ENCODE measurements at places on chromosomes 11 and 22.

- no peak for DNase-seq
Observed at GRCh38 chr11:68950270-68950669, 30.5 kb downstream of the MRGPRD start.

GRCh38 chr11:57071829-57072228 lies 83.1 kb downstream of the OR5AK2 start:
- no peak for DNase-seq

GRCh38 chr22:31490496-31490925 lies 869 bp upstream of the EIF4ENIF1 start:
- DNase-seq, result no peak

DNA sequence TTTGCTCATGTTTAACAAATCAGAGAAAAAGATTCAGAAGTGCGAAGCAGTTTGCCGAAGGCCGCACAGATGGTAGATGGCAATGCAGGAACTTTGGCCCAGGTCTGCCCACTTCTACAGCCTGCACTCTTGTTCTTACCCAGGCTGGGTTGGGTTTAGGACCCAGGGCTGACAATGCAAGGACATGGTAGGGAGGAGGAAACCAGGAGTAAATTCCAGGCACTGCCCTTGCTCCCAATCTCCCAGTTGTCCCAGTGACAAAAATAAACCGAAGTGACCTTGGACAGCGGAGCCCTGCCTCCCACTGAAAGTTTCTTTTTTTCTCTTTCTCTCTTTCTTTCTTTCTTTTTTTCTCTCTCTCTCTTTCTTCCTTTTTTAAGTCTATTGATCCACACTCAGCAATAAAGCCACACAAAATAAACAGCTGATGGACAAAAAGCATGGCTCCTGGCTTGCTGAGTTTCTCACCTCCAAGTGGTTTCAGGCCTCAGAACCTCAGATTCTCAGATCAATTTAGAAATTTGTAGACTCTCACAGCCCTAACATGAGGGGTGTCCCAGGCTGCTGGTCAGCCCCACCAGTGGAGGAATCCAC lies 33.5 kb upstream of the FCHSD2 start:
- no peak for DNase-seq

GRCh38 chr22:28630177-28630574 lies 49.5 kb downstream of the TTC28 start:
- no peak for DNase-seq

- DNase-seq, result no peak
Observed at GRCh38 chr22:19360862-19361261, 69.3 kb upstream of the CLTCL1 start.

GRCh38 chr11:39990421-39990831 lies 1469.0 kb downstream of the LRRC4C start:
- no peak for DNase-seq

DNA sequence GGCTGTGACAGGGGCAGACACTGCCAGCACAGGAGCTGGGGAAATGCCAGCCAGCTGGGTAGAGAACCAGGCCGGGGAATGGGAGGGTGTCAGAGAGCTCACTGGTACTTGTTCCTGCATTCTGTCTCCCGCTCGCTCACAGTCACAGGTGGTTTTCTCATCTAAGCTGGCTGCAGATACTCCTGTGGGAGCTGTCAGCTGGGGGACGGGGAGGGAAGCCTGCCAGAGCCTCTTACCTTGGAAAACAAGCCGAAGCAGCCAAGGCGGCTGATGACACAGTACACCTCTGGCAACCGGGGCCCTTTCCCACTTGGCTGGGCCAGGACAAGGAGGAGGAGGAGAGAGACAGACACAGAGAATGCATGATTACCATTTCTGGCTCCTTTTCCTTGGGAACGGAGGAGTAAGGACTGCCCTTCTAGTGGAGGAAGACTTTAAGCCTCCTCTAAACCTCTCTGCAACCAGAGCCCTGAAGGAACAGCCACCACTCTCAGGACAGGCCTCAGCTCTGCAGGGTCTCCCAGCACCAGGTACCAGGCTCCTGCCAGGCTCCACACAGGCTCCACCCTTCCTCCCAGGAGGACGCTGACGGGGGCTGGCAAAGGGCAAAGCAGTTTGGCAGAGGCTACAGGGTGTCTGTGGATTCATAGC lies 25.1 kb downstream of the RPL27A start:
- no peak for DNase-seq

Data from left lung (tissue), 14 donors.